ENCODE measurements at places on chromosomes 12 and 14. TPM values are rescaled to one million over a fixed set of nuclear protein-coding genes. Genes with fewer than 3 reads are reported as not detected.
A peak's percentile ranks its signal among the peaks of the same experiment; 100 is the strongest.

DNA sequence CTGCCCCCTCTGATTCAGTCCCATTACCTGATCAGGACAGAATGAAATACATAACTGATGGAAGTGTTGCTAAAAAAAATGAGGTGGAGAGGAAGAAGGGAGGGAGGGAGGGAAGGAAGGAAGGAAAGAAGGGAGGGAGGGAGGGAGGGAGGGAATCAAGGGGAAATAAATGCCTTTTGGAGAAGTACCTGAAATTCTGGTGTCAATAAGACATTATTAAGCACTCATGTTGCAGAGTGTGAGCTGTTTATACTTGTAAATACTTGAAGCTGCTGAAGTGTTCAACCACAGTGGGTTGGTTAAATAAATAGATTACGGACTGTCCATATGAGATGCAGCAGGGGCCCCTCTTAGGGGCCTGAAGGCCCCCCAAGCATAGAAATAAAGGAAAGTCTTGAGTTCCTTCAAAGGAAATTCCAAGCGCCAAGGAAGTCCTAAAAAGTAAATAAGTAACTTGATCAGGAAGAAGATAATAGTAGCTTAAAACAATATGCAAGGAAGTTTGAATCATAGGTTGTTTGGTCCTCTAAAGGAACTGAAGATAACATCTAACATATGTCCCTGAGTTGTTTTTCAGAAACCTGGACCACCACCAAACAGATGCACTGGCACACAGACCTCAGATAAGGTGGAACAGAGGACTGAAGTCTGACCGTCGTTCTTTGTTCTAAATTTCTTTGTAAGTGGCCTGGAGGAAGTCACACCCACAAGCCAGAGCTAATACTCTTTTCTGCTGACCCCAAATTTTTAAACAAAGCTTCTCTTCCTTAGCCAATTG is 110.8 kb downstream of the SEC23A start:
- DNase-seq, result no peak
- no peaks in the 10 kb centered on the region for H3K4me1 ChIP-seq
- H3K4me3 ChIP-seq, result no peak overlapping the region
- no peak overlapping the region for H3K27ac ChIP-seq

GRCh38 chr14:75454963-75455546 is 27.2 kb downstream of the JDP2 start:
- H3K36me3 ChIP-seq, result no peaks in the 10 kb centered on the region
- peaks cover 15% of the 10 kb centered on the region for H3K4me1 ChIP-seq
- no peak for DNase-seq
- H3K27ac ChIP-seq, result no peak overlapping the region

GRCh38 chr12:569091-569676 is 94.1 kb downstream of the NINJ2 start:
- H3K4me1 ChIP-seq, result peaks cover 5% of the 10 kb centered on the region
- DNase-seq, result no peak
- no peaks in the 10 kb centered on the region for H3K36me3 ChIP-seq
- peak overlapping the region; percentile 55 for H3K4me3 ChIP-seq
- H3K27ac ChIP-seq, result no peak overlapping the region

- peak overlapping the region; percentile 67 for H3K27ac ChIP-seq
- H3K4me1 ChIP-seq, result peaks cover 45% of the 10 kb centered on the region
- no peaks in the 10 kb centered on the region for H3K27me3 ChIP-seq
- no peak overlapping the region for H3K4me3 ChIP-seq
- no peak for DNase-seq
Measured at GRCh38 chr12:122872815-122873361, 23.0 kb downstream of the VPS37B start.

RBP5 gene
- 2.4 TPM for total RNA-seq

DNA sequence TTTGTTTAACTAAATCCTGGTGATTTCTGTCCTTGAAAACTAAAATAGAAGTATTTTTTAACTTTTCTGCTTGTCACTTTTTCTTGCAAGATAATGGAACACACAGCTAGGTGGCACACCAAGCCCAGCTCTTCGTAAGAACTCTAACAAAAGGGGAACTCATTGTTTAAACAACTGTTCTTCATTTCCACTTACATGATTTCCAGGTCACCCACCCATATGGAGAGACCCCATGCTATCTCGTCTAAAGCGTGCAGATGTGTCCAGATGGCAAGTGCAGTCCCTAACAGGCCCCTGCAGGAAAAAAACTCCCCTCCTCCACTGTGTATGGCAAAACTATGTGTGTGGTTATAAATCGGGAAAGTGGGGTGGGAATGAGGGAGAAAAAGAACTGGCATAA is 43.3 kb upstream of the NT5DC3 start:
- H3K27ac ChIP-seq, result no peak overlapping the region
- DNase-seq, result no peak
- H3K36me3 ChIP-seq, result no peaks in the 10 kb centered on the region
- no peaks in the 10 kb centered on the region for H3K27me3 ChIP-seq

DNA sequence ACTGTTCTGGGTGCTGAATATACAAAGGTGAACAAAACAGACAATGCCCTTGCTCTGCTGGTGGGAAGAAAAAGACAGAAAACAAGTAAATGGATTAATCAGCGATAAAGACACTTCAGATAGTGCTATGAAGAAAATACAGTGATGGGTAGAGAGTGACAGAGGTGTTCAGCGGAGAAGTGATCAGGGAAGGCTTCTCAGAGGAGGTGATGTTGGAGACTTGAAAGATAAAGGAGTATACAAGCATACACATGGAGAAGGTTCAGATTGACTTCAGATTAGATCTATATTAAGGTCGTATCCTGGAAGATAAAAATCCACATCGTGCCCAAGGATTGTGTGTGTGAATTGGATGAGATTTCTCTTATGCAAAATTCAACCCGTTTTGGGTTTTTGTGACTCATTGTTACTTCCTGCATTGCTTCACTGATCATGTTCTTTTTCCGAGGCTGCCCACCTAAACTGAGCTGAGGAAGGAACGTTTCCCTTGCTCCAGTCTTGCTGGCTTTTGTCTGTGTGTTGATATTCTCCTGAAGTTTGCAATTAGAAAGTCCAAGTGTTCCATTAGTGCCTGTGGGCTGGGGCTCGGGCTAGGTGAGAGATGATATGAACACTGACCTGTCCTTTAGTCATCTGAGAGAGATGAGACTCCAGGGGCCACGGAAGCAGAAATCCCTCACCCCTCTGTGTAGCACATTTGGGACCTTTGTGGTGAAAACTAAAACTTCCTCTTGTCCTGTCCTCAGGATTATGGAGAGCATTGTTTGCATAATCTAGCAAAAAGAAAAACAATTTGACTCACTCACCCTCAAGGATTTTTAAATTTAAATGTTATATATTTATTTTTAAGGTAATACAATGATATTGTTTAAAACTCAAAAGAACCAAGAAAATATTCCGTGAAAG is 27.6 kb downstream of the PLXNC1 start:
- no peak for DNase-seq
- H3K36me3 ChIP-seq, result no peaks in the 10 kb centered on the region
- no peaks in the 10 kb centered on the region for H3K27me3 ChIP-seq
- no peaks in the 10 kb centered on the region for H3K4me1 ChIP-seq
- no peak overlapping the region for H3K4me3 ChIP-seq
- H3K27ac ChIP-seq, result no peak overlapping the region

ACRBP gene
- total RNA-seq, result 1.6 TPM

- H3K4me1 ChIP-seq, result no peaks in the 10 kb centered on the region
- H3K36me3 ChIP-seq, result no peaks in the 10 kb centered on the region
- H3K27me3 ChIP-seq, result no peaks in the 10 kb centered on the region
- DNase-seq, result no peak
- H3K4me3 ChIP-seq, result no peak overlapping the region
Measured at GRCh38 chr12:76450690-76451089, 102.5 kb upstream of the BBS10 start.

CMA1 gene
- 1.3 TPM for total RNA-seq

- no peak overlapping the region for H3K4me3 ChIP-seq
- no peaks in the 10 kb centered on the region for H3K27me3 ChIP-seq
- no peak for DNase-seq
- H3K4me1 ChIP-seq, result no peaks in the 10 kb centered on the region
- H3K27ac ChIP-seq, result no peak overlapping the region
Measured at GRCh38 chr12:713281-713875, 39.0 kb upstream of the WNK1 start.

MANSC1 gene
- 66.0 TPM for total RNA-seq

- no peaks in the 10 kb centered on the region for H3K27me3 ChIP-seq
- DNase-seq, result no peak
- H3K4me3 ChIP-seq, result no peak overlapping the region
- H3K36me3 ChIP-seq, result no peaks in the 10 kb centered on the region
- H3K4me1 ChIP-seq, result no peaks in the 10 kb centered on the region
Measured at GRCh38 chr12:127886827-127887226, 380.1 kb upstream of the TMEM132C start.

KRT79 gene
- not detected for total RNA-seq

- H3K4me1 ChIP-seq, result peaks cover 4% of the 10 kb centered on the region
- DNase-seq, result no peak
- no peak overlapping the region for H3K4me3 ChIP-seq
- H3K27ac ChIP-seq, result no peak overlapping the region
- H3K27me3 ChIP-seq, result no peaks in the 10 kb centered on the region
- H3K36me3 ChIP-seq, result no peaks in the 10 kb centered on the region
Measured at GRCh38 chr14:21302013-21302835, 22.3 kb downstream of the RPGRIP1 start.

DNA sequence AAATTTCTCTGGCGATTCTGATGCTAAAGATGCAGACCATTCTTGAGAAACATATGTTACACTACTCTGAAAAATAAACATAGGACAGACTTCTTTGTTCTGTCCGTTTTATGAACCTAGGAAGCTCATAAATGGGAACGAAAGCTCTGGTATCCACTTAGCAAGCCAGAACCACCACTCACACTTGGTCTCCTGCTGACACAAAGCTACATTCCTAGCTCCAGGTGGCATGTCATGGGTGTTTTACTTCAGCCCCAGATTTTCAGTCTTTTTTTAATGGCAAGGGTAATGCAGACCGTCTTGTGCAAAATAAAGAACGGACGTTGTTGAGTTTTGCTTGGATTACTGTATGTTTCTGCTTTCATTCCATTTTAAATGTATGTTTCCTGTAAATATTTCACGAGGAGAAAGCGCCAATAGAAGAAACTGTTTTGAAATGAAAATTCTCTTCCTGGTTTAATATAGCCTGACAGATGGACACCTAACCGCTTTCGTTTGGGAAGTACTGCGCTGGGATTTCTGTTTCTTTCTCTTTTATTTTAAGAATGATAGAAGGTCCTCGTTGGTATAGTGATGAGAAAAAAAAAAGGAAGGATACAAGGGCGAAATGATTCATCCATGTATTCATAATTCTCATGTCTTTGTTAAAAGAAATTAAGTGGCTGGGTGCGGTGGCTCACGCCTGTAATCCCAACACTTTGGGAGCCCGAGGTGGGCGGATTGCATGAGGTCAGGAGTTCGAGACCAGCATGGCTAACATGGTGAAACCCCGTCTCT is 871 bp upstream of the COQ5 start:
- no peaks in the 10 kb centered on the region for H3K4me1 ChIP-seq
- DNase-seq, result peak; percentile 50
- H3K4me3 ChIP-seq, result peak overlapping the region; percentile 59

DNA sequence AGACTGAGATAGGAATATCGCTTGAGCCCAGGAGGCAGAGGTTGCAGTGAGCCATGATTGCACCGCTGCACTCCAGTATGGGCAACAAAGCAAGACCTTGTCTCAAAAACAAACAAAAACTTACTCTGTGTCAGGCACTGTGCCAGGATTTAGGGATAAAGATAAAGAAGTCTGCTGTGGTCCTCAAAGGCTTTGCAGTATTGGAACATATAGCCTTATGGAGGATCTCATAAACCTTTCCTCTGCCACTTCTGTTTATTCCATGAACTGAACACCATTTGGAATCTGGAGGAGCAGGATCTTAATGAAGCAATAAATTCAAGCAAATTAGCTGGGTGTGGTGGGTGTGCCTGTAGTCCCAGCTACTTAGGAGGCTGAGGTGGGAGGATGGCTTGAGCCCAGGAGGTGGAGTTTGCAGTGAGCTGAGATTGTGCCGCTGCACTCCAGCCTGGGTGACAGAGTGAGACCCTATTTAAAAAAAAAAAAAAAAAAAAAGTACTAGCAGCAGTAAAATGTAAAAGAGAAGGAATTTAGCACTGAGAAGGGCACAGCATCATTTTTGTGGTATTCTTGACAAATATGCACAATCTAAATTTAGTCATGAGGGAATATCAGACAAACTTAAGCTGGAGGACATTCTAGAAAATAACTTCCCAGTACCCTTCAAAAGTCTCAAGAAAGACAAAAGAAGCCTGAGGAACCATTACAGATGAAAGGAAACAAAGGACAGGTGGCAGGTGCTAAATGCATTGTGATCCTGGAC is 27.1 kb downstream of the BMAL2 start:
- H3K27ac ChIP-seq, result no peak overlapping the region
- DNase-seq, result peak; percentile 37
- no peak overlapping the region for H3K4me3 ChIP-seq
- no peaks in the 10 kb centered on the region for H3K36me3 ChIP-seq

OTX2 gene
- not detected for total RNA-seq

RNASE1 gene
- 189 TPM for total RNA-seq

DNA sequence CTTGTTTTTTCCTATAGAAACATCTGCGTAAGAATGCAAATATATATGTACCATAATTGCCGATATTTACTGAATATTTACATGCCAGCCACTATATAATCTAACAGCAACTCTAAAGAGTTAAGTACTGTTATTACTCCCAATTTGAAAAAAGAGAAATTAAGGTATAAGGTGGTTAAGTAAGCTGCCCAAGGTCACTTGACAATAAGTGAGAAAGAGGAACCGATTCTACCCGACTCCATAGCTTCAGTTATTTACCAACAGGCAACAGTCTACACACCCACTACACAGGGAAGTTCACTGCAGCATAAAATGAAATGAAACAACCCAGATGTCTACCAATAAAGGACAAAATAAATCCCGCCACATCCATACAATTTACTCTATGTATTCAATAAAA is 1.1 kb downstream of the MIS18BP1 start:
- no peaks in the 10 kb centered on the region for H3K27me3 ChIP-seq
- peak overlapping the region; percentile 90 for H3K27ac ChIP-seq
- H3K4me1 ChIP-seq, result no peaks in the 10 kb centered on the region

- H3K27me3 ChIP-seq, result no peaks in the 10 kb centered on the region
- no peaks in the 10 kb centered on the region for H3K36me3 ChIP-seq
- no peak for DNase-seq
- no peaks in the 10 kb centered on the region for H3K4me1 ChIP-seq
- no peak overlapping the region for H3K27ac ChIP-seq
Measured at GRCh38 chr14:88770736-88771135, 22.0 kb downstream of the EML5 start.

- DNase-seq, result peak; percentile 38
- H3K27me3 ChIP-seq, result peaks cover 9% of the 10 kb centered on the region
- no peaks in the 10 kb centered on the region for H3K4me1 ChIP-seq
- peak within 1 kb of the TSS; percentile 40 for H3K4me3 ChIP-seq
Measured at GRCh38 chr14:91947475-91948184, at the start of gene FBLN5. TSS of gene FBLN5 (minus strand) at chr14:91947694. CDS start at chr14:91947229, 465 bp downstream.

DNA sequence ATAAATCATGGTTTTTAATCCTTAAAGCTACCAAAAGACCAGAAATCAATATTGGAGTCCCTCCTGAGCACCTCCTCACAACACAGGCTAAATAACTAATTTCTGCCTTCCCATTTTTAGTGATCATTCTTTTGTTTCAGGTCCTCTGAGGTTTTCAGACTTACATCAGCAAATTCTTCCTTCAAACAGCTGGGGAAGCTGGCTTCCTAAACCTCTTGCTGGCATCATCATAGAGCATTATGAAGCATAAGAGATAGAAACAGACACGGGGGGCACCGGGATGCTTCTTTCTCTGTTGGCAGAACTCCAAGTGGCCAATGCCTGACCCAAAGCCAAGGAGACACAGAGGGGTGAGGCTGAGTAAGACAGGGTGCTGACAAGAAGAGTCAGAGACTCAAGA is 47.9 kb upstream of the DBX2 start:
- H3K4me3 ChIP-seq, result no peak overlapping the region
- no peaks in the 10 kb centered on the region for H3K27me3 ChIP-seq
- H3K36me3 ChIP-seq, result no peaks in the 10 kb centered on the region
- DNase-seq, result no peak
- no peaks in the 10 kb centered on the region for H3K4me1 ChIP-seq
